ENCODE measurements at places on chromosomes 7 and 10. TPM values are rescaled to one million over a fixed set of nuclear protein-coding genes. Genes with fewer than 3 reads are reported as not detected.

- no peak for DNase-seq
These were observed 759.6 kb downstream of the NXPH1 start for GRCh38 chr7:9192969-9193368.

DNA sequence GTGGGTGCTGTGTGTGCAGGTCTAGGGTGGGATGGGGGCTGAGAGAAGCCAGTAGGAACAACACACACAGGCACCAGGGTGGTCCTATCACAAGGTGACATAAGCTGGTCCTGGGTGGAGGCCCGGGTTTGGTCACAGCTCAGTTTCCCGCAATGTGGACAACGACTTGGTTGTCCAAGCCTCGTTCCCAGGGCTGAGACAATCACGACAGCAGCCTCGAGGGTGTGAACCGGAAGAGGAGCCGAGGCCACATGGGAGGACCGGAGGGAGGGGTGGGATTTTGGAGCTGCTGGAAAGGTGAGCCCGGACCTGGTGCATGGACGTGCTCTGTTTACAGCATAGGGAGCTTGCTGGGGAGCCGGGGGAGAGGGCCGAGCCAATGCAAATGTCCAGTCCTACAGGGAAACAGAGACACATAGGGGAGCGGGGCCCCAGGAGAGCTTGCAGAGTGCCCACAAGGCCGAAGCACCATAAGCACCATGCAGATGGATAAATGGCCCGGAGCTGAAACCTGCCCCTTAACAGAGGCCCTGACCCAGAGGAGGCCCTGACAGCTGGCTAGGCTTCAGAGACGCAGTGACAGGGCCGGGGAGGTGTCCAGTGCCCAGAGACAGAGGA is 92.8 kb downstream of the PRKAG2 start:
- no peak for DNase-seq

GRCh38 chr10:70337201-70337651 is 45.2 kb downstream of the LRRC20 start:
- no peak for DNase-seq

- no peak for DNase-seq
These were observed 159.1 kb upstream of the TCF7L2 start for GRCh38 chr10:112790921-112791320.

GRCh38 chr10:19756919-19757318 is 59.3 kb upstream of the PLXDC2 start:
- DNase-seq: no peak

DNA sequence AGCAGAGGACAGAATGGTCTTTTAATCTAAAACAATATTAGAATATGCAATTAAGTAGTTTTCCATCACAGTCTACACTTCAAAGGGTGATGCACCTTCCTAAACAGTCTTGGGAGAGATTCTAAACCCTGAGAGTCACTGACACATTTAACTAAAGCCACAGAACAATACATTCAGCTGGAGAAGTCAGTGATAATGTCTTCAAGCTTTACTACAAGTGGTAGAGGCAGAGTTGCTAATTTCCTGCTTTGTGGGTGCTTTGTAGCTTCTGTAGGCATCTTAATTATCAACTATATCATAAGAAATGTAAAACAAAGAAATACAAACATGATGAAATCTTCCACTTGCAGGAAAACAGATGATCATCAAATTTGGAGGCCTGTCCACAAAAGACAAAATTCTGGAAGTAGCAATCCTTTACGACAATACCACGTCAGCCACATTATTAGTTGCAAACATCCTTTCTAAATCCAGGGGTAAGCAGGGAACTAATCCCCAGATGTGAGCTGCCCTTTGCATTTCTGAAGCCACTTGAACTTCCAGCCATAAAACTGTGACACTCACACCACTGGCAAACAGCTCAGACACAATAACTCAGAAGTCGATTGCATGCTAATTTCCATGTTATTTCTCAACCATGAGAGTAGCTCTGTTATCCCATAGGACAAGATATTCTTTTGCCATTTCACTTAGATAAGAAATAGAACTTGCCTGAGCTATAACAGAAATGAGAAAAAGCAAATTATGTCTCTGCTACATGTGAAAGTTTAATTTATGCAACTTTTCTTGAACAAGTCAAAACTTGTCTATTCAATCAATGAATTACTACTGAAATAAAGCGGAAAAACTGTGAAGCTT is 212.2 kb downstream of the FAM107B start:
- no peak for DNase-seq

- peak; percentile 72 for DNase-seq
These were observed 497.7 kb downstream of the KIF20B start for GRCh38 chr10:90199093-90199492.

STEAP1B gene
- total RNA-seq: 0.79 TPM

CREB5 gene
- 27.2 TPM for total RNA-seq

All from kidney (tissue), 22 donors.